ENCODE measurements at places on chromosomes 6 and 20.

GRCh38 chr20:6240059-6240458, 117.2 kb upstream of the FERMT1 start:
- DNase-seq: no peak

- no peak for DNase-seq
These were observed 55.3 kb downstream of the PFDN4 start for GRCh38 chr20:54263116-54263690.

DNA sequence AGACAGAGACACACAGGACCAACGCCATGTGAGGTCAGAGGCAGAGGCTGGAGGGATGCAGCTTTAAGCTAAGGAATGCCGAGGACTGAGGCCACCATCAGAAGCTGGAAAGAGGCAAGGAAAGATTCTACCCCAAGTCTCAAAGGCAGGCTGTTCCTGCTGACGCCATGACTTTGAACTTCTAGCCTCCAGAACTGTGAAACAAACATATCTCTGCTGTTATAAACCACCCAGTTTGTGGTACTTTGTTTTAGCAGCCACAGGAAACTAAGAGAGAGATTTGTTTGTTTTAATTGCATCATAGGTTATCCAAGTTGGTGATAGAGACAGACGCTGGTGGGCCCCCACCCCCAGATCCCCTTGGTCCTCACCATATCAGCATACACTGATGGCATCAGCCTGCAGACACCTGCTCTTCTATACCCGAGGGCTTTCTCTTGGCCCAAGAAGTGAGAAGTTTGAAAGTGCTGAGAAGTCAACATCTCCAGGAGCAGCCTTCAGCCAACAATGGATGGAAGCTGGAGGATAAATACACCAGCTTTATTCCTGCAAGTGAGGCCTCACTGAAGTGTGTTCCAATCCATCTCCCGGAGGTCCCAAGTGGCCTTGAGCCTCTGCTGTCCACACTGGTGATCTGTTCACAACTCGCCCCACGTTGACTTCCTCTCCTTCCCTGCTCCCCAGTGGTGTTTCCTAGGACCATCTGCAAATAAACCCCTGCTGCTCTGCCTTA, 154.7 kb downstream of the BTBD3 start:
- no peak for DNase-seq

GRCh38 chr6:6721606-6722005, 133.1 kb downstream of the LY86 start:
- no peak for DNase-seq

- DNase-seq: no peak
These were observed 151.3 kb downstream of the RALGAPA2 start for GRCh38 chr20:20561172-20561571.

GRCh38 chr6:139230391-139230840, 61.4 kb downstream of the TXLNB start:
- no peak for DNase-seq

All from DND-41 (cell line).